Fibroblast of skin of right biceps (primary cell): ENCODE measurements at places on chromosomes 4 and X.
A peak's percentile ranks its signal among the peaks of the same experiment; 100 is the strongest.

- DNase-seq = no peak
Measured at GRCh38 chr4:158801066-158801465, 32.2 kb downstream of the FNIP2 start.

DNA sequence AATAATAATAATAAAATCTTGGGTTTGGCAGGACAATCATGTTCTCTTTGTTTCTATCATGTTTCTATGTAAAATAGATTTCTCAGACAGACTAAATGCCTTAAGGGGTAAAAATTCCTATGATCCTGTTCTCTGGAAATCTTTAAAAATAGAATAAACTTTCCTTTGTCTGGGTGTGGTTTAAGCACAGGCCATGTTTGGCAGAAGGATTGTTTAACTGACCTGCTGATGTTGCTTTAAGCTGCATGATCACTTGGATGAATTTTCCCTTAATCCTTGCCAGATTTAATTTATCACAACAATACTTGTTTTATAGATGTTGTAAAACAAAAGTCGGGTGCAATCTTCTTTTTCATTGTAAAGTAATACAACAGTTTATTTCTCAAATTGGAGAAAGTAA is 341.7 kb upstream of the FAT1 start:
- DNase-seq = no peak

- no peak for DNase-seq
Measured at GRCh38 chr4:39754309-39754708, 56.4 kb downstream of the UBE2K start.

DNA sequence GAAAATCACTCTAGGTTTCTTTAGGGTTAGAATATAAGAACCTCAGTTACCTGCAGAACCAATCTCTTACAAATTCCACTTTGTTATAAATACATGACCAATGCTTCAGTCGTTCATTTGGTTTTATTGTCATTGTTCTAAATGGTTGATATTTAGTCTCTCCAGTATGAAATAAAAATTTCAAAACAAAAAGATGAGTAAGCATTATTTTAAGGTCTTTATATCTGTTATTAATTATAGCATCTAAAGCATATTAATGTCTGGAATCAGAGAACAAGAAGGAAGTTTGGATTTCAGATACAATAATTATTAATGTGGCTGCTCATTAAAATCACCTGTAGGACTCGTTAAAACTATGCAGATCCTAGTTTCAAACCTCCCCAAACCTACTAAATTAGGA is 265.4 kb upstream of the CXorf51A start:
- DNase-seq = no peak

DNA sequence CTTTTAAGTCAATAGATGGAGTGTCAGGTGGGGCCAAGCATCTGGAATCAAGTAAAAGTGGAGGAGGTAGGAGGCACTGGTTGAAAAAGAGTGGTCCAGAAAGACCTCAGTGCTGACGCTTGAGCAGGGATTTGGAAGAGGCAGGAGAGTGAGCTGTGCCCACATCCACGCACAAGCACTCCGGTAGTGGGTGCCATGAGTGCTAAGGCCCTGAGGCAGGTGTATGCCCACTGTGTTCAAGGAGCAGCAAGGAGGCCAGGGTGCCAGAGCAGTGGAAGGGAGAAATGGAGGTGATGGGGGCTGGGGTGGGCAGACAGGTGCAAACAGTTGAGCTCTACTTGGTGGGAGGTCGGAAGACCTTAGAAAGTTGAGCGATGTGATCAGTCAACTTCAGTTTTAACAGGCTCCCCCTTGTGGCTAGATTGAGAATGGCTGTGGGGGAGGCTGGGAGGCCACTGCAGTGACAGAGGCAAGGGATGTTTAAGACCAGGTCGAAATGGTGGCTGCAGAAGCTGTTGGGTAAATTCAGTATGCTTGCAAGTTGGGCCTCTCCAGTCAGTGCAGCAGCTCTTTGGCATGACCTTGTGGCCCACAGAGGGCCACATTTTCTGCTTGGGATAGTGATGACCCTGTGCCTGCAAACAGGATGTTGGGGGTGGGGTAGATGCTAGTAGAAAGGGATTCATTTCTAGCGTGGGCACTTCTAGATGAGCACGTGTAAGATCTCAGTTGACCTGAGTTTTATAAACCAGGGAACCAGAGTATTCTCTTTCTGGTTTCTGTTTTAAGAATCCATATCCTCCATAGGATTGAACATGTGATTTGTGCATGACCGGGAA is 12.7 kb downstream of the TKTL1 start:
- peak; percentile 29 for DNase-seq

- DNase-seq = no peak
Measured at GRCh38 chrX:87425618-87426017, 92.0 kb upstream of the KLHL4 start.

DNA sequence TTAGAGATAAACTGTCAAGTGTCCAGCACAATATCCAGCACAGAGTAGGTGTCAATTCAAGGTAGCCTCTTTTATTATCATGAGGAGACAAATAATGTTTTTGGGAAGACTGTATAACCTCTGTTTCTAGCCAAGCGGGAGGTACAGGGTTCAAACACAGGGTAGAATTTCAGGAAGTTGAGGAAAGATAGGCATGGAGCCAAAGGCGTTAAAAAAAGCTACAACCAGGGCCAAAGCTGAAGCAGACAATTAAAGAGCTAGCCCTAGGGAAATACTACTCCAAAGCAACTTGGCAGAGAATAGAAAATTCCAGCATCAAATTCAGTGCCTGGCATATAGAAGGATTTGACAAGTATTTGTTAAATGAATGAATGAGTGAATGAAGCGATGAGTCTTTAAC is 40.0 kb upstream of the CASK start:
- no peak for DNase-seq

GRCh38 chr4:128757712-128758111 is 51.8 kb upstream of the JADE1 start:
- DNase-seq = no peak

- DNase-seq = no peak
Measured at GRCh38 chr4:100082852-100083251, 107.4 kb downstream of the DDIT4L start.

- DNase-seq = peak; percentile 37
Measured at GRCh38 chr4:21765810-21766407, 182.7 kb downstream of the KCNIP4 start.

- peak; percentile 51 for DNase-seq
Measured at GRCh38 chr4:27692158-27692557, 831.5 kb downstream of the STIM2 start.

DNA sequence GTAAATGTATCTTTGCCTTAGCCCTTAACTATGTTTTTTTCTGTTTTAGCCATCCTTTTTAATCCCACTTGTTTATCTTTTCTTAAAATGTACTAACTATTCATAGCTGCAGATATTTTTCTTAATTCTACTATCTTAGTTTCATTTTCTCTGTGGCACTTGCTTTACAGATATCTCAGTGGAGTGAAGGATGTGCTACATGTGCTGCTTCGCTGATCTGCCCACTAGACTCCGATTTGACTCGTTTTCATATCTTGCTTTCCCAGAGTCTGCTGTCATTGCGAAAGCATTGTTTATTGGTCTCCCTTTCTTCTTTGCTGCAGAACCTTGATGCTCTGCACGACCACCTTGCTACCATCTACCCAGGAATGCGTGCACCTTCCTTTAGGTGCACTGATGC is 30.6 kb downstream of the GUCY1B1 start:
- DNase-seq = no peak

- no peak for DNase-seq
Measured at GRCh38 chrX:153770601-153771414, 6.8 kb downstream of the PLXNB3 start.

DNA sequence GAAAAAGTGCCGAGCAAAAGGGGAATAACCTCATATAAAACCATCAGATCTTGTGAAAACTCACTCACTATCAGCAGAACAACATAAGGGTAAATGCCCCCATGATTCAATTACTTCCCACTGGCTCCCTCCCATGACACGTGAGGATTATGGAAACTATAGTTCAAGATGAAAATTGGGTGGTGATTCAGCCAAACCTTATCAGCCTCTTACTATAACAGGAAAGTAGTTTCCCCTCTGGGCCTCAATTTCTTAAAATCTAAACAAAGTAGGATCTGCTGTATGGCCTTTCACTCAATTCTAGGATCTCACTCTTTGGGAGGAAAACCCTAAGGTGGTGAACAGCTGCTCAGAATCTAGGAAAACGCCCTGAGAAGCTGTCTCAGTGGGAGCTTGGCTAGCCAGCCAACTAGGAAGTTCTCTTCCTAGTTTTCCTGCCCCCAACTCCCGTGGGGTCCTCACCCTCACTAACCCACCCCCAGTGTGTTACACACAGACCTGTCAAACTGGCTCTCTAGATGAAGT is 1017.1 kb upstream of the HS3ST1 start:
- DNase-seq = no peak

DNA sequence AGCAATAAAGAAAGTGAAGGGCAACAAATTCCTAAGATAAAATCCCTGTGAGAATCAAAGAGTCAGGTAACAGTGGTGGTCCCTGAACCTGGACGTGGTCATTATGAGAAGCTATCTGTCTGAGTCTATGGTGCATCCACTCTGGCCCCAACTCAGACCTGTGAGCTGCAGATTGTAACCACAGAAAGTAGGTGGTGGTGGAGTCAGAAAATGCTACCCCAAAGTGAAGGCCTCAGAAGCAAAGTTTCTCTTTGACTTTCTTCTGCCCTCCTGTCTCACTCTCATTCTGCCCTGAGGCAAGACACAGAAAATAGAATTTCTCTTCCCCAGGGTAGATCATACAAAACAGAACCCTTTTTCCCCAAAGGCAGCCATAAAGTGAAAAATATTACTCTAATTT is 84.1 kb upstream of the NEIL3 start:
- no peak for DNase-seq

GRCh38 chr4:15368856-15369255 is 59.0 kb upstream of the C1QTNF7 start:
- DNase-seq = peak; percentile 95

- no peak for DNase-seq
Measured at GRCh38 chrX:153225438-153226098, 46.5 kb downstream of the MAGEA1 start.

- peak; percentile 35 for DNase-seq
Measured at GRCh38 chr4:65007841-65008439, 598.7 kb upstream of the TECRL start.

DNA sequence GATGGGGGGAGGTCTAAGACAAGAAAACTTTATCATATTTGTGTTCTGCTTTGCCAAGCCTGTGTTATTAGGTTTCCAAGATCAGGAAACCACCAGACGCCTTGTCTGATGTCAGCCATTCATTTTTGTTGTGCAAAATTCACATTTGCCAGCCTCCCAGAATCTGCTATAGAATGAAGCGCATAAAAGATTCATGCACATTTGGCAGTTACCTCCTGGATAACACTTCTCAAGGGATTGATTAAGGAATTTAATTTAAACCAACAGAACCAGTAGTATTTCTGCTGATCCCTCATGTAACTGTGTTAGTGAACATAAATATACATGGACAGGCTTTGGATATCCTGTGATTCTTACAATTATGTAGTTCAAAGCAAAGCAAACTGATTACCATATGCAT is 187.9 kb downstream of the COMMD8 start:
- DNase-seq = no peak

DNA sequence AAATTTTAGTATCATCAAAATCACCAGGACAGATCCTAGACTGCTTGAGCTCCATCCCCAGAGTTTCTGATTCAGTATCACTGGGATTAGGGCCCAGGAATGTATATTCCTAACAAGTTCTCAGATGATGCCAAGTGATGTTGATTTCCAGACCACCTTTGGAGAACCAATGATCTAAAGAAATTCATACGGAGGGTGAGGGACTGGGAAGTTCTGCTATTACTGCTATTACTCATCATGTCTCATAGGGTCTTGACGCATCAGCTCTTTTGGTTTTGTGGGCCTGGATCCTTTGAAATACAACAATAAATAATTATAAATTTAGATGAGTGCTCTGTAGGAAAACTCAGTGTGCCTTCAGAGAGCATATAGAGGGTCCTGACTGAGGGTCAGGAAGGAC is 59.8 kb upstream of the LGI2 start:
- DNase-seq = peak; percentile 85

GRCh38 chr4:3836756-3837601 is 70.8 kb downstream of the ADRA2C start:
- no peak for DNase-seq

- DNase-seq = peak; percentile 86
Measured at GRCh38 chrX:13283950-13284546, 35.8 kb downstream of the ATXN3L start.

- no peak for DNase-seq
Measured at GRCh38 chr4:148740701-148741100, 298.5 kb upstream of the NR3C2 start.

DNA sequence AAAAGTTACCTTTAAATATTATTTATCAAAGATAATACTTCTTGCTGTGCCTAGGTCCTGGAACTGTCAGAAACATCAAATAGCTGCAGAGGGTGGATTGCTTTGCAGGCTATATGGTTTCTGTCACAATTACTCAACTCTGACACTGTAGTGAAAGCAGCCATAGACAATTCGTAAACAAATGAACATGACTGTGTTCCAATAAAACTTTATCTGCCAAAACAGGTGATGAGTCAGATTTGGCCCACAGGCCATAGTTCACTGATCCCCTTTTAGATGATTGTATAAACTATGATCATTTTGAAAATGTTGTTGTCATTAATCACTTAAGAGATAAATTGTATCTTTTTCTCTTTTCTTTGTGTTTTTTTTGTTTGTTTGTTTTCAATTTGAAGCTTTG is 8.4 kb upstream of the MEPE start:
- no peak for DNase-seq

GRCh38 chr4:183364025-183364424 is 41.8 kb upstream of the CLDN24 start:
- DNase-seq = no peak

DNA sequence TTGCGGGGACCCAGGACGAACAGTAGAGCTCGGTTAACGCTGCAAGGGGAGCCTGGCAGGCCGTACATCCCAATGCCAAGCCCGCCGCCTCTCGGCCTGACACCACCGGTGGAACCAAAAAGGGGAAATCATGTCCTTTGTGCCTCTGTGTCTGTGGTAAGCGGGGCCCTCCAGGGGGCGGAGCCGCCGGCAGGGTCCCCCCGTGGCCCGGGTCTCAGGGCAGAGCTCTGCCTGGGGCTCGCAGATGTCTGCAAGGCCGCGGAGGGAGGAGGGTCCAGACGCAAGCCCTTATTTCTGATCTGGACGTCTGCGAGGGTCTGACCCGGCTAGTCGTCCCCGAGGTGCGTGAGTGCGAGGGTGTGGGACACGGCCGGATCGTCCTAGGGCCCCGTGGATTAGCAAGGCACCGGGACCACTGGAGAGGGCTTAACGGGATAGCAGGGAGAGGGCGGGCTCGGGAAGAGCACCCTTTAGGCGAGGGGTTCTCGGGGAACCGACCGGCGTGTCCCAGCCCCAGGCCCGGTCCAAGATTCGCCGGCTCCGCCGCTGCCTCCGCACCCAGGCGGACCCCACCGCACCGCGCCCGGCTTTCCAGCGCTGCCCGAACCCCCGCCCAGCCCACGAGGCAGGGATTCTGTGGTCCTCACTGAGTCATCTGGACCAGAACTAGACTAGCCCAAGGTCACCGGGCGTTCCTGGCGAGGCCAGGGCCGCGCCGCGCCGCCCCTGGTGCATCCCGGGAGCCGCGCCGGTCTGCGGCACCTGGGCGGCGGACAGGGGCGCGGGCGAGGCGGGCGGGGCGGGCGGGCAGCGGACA is 863 bp upstream of the FAM193A start:
- DNase-seq = peak; percentile 48
